CD4-positive, alpha-beta T cell treated with Interleukin-4 for 4 hours (primary cell): ENCODE measurements at places on chromosomes 16 and 17.

DNA sequence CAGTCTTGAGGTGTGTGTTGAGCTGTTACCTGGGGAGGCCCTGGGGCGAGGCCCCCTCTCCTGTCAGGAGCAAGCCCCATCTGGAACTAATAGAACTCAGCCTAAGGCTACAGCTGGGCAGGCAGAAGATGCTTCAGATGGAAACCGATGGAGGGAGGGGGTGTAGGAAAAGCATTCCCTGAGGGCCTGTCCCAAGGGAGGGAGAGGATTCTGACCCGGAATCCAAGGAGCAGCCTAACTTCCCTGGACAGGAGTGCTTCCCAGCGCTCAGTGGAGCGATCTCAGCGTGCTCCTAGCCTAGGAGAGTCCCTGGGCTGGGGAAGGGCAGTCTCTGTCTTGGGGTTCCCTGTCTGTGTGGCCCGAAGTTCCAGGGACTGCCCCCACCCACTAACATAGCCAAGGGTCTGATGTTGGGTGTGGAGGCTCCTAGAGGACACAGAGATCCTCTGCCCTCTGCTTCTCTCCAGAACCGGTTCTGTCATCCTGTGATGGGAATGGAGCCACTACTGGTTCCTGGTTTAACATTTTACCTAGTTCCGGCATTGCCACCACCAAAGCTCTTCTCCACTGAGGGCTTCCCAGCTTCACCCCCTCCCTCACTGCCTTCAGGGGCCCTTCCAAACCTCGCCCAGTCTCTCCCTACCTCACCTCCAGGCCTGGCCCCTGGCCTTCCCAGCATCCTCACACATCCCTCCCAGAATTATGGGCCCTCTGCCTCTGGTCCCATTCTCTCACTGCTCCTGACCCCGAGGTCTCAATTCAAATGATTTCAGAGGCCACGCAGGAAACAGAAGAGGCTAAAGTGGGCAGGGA is 58.7 kb downstream of the RTN4RL1 start:
- DNase-seq: no peak

GRCh38 chr16:86018941-86019340 is 120.0 kb downstream of the IRF8 start:
- DNase-seq: no peak

DNA sequence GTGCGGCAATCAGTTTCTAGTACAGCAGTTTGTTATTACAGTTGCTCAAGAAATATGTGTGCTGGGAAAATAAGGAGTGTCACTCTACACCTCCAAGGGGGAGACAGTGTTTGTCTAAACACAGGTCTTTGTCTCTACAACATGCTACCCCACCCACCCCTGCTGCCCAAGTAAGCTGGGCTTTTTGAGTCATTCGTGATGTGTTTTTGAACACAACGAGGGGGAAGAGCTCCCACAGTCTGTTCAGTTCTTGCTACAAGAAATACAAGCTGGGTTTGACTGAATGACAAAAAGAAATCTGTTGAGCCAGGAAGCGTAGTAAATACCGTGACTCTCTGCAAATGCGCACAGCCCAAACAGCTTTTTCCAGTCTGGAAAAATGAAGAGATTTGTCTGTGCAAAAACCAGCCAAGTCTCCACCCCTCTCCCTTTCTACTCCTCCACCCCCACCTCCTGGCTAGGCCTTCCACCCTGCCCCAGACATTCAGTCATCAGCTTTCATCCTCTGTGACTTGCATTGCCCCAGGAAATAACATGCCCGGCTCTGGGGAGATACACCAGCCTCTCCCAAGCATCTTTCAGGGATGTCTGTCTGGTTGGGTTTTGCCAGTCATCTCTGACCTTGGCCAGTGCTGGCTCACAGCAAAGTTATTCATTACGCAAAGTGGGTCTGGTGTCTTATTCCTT is 25.7 kb downstream of the CHD9 start:
- DNase-seq: no peak

DNA sequence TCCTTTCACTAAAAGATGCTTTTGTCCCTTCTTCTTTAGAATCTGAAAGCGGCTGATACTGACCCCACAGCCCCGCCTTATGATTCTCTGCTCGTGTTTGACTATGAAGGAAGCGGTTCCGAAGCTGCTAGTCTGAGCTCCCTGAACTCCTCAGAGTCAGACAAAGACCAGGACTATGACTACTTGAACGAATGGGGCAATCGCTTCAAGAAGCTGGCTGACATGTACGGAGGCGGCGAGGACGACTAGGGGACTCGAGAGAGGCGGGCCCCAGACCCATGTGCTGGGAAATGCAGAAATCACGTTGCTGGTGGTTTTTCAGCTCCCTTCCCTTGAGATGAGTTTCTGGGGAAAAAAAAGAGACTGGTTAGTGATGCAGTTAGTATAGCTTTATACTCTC is 10.1 kb upstream of the TANGO6 start:
- no peak for DNase-seq

- DNase-seq: peak; percentile 26
These were observed 419.4 kb downstream of the SOX9 start for GRCh38 chr17:72539981-72540897.

DNA sequence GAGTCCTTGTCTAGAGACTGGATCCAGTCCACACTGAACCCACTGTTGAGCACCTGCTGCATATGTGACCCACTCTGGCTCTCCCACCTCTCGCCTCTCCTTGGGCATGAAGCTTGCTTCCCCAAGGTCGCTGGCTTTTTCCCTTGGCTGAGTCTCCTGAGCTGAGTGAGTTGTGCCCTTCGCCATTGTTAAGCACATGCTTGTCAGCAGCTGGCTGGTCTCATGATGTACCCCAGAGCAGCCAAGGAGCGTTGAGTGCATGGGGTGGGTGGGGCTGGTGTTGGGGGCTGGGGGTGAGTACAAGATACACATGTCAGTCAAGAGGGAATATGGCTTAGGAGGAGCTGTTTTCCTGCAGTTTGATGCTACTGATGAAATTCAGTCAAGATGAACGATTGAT is 165.6 kb downstream of the SNX29 start:
- DNase-seq: no peak

- DNase-seq: no peak
These were observed 17.5 kb downstream of the CIBAR2 start for GRCh38 chr16:85094812-85095211.

DNA sequence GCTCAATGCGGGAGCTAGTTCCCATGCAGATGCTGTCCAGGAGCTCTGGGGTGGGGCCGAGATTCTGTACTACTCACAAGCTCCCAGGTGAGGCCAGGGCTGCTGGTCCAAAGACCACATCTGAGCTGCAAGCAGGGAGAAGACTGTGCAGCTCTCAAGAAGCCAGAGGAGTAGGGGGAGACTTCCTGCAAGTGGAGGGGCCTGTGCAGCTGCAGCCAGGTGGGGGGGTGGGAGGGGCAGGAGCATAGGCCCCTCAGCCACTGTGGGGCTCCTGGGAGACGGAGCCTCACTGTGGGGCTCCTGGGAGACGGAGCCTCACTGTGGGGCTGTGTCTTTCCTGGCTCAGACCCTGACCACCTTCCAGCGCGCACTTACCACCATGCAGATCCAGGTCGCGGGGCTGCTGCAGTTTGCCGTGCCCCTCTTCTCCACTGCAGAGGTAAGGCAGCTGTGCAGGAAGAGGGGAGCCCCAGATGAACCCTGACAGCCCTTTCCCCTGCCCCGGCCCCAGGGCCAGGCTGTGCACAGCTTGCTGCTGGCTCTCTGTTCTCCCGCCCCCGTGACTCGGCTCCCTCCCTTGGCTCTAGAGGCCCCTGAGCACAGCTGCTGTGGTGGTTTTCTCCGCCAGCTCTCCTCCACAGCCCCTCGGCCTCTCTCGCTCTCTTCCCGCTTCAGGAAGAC is 24.3 kb upstream of the DNAI2 start:
- DNase-seq: no peak

DNA sequence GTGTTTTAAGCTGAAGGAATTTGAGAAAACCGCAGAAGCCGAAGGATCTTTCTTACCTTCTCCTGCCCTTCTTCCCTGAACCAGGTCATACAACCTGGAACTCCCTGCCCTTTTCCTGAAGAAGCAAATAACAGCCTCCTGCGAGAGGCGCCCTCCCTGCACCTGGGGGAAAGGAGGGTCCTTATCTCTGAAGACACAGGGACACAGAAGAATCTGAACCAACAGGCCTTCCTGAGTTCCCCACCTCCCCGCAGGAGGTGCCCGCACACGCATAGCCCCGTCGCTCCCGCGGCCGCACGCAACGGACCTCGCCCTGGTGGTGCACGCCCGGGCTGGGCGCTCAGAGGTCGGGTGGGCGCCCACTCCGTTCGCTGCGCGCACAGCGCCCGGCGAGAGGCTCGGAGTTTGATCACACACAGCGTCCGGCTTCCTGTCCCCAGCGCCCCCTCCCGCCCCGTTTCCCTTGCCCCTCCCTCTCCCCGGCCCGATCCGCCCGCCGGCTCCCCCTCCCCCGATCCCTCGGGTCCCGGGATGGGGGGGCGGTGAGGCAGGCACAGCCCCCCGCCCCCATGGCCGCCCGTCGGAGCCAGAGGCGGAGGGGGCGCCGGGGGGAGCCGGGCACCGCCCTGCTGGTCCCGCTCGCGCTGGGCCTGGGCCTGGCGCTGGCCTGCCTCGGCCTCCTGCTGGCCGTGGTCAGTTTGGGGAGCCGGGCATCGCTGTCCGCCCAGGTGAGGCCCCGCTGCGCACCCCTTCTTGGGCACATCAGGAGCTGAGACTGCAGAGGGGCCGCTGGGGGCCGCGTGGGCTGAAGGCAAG is at the start of gene TNFSF12:
Gene TNFSF12 (plus strand): TSS at position 474 of the 816 bp plus-strand sequence. CDS start 96 bp downstream, at position 570.
- DNase-seq: peak; percentile 48

DNA sequence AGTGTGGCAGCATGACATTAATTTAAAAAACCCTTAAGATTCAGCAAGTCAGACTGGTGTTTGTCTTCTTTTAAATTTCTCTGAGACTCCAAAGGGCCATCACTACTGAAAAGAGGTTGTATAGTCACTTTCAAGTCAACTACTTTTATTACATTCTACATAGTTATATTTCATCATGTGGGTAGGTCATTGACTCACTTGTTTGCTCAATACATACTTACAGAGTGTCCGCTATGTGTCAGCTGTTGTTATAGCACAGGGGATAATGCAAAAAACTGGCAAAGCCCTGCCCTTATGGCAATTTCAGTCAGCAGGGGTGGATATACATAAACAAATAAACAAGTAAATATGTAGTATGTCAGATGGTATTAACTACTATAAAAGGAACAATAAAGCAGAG is 2.5 kb upstream of the MYH4 start:
- no peak for DNase-seq

- DNase-seq: no peak
These were observed 389.7 kb downstream of the SOX9 start for GRCh38 chr17:72510351-72511016.

DNA sequence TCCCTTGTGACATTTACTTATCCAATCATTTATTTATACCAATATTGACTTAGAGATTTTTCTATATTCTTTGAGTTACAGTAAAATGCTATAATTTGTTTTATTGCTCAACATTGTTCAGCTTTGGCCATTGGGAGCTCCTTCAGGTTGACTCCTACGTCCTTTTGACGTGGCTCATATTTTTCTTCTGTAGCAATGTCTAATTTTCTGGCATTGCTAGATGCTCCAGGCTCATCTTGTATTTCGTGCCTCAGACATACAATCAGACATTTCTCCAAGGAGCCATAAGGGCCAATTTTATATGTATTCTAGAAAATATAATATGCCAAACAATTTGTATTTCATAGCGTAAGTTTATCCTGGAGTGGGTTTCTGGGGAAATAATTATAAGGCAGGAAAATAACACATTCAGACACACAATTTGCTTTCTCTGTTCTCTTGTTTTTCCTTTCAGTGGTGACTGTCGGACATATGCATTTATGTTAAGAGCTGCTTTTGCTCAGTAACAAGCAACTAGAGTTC is 355.1 kb upstream of the MON1B start:
- no peak for DNase-seq

DNA sequence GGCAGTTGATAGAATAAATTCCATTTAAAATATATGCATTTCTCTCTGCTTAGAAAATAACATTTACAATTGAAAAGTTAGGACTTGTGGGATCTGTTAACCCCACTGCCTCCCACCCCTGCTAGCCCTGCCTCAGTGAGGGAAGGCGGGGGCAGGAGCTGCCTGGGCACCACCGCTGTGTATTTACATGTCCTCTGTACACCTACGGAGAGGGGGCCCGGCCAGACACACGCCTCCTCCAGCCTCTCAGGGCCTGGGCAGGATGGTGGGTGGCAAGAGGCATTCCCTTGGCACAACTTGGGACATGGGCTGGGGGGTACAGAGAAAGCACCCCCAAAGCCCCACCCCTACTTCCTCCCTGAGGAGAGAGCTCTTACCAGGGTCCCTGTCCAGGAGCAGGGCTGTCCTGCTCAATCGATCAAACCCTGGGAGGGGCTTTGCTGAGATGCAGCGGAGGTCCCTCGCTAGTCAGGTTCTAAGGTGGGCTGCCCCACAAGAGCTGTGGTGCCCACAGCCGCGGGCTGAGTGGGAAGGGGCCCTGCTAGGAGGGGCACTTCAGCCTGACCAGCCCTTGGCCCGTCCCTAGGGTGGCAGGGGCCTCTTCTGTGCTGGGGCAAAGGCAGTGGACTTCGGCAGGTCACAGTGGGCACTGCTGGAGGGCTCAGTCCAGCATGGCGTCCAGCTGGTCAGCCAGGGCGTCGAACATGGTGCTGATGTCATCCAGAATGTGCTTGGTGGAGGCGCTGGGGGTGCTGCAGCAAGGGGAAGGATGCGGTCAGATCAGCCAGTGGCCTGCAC is 14.7 kb downstream of the CASKIN2 start:
- DNase-seq: no peak

DNA sequence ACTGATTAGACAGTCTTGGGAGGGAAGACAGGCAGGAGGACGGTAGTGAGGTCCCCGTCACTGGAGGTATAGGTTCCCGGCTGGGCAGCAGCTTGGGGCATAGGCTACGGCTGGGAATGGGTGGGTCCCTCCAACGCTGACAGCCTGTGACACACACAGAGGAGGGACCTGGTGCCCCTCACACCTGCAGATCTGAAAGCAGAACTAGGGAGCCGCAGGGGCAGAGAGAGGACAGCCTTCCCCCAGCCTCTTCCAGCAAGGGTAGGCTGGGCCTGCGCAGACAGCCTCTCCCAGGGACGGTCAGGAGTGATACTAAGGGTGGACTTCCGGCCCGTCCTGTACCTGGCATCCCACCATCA is 2.0 kb downstream of the P2RX1 start:
- DNase-seq: no peak

GRCh38 chr16:72938795-72939164 is 109.1 kb downstream of the ZFHX3 start:
- no peak for DNase-seq

DNA sequence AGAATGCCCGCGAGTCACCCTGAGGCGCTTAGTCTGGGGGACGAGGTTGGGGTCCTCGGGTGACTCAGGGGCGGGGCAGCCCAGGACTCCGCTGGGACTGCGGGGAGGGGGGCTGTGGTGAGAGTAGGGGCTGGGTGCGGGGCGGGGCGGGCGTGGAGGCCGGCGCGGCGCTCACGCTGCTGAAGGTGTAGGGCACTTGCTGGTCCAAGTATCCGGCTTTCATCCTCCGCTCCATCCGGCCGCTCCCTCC is 832 bp downstream of the ETV4 start:
- no peak for DNase-seq

GRCh38 chr17:36495076-36495578 is 8.6 kb downstream of the ZNHIT3 start:
- no peak for DNase-seq

- no peak for DNase-seq
These were observed 2.8 kb upstream of the IL21R start for GRCh38 chr16:27398894-27399853.
